Left lung (tissue), 14 donors: ENCODE measurements at places on chromosomes 4 and X.

GRCh38 chr4:112557676-112558411 is 41.9 kb upstream of the NEUROG2 start:
- DNase-seq: no peak

- DNase-seq: no peak
Observed at GRCh38 chr4:78155616-78156105, 98.5 kb downstream of the FRAS1 start.

DNA sequence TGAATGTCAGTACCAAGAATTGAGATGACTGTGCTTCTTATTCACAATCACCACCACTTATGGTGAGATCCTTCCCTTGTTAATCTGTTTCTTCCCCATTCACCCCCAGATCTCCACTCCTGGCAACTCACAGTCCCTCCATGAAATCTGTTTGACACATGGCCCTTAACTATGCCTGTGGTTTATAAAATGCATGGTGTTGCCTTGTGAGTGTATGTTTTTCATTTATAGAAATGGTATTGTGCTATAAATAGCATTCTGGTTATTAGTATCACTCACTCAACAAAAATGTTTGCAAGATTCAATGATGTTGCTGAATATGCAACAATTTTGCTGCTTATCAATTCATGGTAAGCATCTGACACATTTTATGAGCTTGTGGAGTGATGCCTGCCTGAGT is 131.0 kb downstream of the PRKX start:
- DNase-seq: no peak

GRCh38 chrX:25068340-25068739 is 52.6 kb upstream of the ARX start:
- DNase-seq: no peak

DNA sequence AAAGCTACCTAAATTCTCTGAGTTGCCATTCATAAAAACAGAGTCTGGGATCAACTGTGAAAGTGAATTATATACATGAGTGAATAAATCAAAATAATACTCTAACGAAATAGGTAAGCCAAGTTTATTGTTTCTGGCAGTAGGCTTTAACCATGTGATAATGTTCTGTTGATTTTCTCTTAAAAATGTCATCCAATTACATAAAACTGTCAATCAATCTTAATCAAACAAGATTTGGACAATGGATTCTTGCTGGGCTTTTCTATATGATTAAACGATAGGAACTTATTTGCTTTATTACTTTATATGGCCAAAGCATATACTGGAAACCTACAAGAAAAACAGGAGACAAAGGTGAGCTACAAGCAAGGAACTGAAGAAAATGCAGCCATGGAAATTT is 148.8 kb downstream of the INPP4B start:
- no peak for DNase-seq

DNA sequence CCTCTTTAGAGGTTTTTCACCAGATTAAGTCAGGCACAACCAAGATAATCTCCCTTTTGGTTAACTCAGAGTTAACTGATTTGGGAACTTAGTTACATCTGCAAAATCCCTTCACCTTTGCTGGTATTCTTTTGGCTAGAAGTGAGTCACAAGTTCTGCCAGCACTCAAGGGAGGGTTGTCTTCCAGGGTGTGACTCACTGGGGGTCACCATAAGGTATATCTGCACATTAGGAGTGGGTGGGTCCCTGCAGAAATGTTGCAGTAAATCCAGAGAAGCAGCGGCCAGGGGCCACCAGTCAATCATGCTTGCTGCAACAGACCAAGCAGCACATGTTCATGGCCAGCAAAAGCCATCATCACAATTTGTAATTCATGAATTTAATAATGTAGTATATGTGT is 59.8 kb upstream of the MAML3 start:
- no peak for DNase-seq

DNA sequence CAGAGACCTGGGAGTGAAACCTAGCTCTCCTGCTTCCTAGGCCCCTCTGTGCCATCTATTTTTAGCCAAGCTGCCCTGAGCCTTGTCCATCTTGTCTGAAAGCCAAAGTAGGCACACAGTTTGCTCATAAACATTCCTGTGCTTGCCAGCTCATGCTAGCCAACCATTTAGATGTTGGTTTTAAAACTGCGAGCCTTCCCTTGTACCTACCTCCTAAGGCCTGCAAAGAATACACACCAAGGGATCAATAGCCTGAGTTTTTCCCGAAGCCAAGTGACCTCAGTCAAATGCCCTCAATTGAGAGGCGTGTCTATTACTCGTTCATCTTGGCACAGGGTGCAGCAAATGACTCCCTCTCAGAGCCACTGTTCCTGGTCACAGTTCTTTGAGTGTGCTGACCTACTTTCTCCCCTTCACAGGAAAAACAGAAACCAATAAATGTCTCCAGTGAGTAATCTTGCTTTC is 48.5 kb downstream of the ZCCHC12 start:
- no peak for DNase-seq

GRCh38 chr4:53484911-53485657 is 106.2 kb downstream of the LNX1 start:
- DNase-seq: no peak

DNA sequence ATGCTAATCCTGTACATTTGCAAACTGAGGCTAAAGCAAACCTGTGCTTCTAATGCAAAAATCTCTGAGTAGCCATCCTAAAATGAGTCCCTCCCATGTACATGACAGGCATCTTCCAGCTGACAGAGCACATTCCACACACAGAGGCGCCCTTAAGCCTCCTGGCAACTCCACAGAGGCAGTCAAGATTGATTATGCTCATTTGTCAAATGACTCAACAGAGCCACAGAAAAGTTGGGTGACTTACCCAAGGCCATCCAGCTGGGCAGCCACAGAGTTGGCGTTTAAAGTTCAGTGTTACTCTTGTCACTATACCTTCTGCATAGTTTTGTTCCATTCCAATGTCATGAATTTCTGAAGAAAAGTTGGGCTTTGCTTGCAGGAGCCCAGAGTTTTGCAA is 394.6 kb upstream of the FGF13 start:
- DNase-seq: no peak

DNA sequence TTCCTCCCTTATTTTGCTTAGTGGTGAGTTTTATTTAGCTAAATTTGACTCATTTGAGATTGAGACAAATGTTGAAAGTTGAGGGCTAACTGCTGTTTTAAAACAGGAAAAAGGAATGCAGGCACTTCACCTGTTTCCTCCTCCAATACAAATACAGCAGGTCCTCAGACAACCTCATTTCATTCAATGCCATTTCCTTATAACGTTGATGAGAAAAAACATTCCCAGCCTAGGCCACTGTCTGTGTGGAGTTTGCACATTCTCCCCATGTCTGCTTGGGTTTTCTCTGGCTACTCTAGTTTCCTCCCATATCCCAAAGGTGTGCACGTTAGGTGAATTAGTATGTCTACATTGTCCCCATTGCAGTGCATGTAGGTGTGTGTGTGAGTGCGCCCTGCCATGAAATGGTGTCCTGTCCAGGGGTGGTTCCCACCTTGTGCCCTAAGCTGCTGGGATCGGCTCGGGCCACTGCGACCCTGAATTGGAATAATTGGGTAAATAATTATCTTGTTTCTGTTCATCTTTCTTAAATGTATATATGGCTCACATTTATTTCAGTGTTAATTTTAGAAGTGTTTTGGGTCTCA is 21.9 kb downstream of the SMAD1 start:
- DNase-seq: no peak

- DNase-seq: no peak
Observed at GRCh38 chrX:16101581-16101980, 21.8 kb upstream of the GRPR start.

GRCh38 chr4:137069473-137069872 is 462.8 kb downstream of the PCDH18 start:
- DNase-seq: no peak

DNA sequence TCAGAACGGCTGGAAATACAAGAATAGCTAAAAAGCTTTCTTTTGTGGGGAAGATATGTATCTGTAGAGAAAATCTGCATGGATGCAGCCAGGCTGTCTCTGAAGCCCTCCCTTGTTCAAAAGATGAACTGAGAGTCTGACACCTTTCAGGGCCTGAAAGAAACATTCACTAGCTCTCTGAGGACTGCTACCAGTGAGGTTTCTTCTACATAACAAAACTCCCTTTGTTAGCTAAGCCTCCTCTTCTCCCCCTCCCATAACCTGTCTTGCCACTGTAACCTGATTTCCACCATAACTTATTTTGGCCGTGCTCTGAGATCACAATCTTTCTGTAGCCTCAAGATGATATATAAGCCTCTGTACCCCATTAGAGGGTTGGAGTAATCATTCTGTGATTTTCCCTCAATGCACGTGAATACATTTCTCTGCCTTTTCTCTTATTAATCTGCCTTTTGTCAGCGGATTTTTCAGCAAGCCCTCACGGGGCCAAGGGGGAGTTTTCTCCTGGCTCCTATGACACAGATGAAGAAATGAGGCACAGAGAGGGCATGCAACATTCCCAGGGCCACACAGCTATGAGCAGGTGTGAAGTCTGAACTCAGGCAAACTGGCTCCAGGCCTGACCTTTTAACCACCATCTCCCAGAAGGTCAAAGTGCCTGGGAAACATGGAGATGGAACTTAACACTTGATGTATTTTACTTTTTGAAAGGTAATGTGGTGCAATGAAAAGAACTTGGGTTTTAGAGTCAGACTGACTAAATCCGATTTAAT is 161.6 kb upstream of the PRDX4 start:
- no peak for DNase-seq

- DNase-seq: peak; percentile 79
Observed at GRCh38 chrX:131812847-131813825, 210.0 kb upstream of the STK26 start.

GRCh38 chrX:74781507-74782034 is 143.7 kb downstream of the NEXMIF start:
- no peak for DNase-seq

GRCh38 chrX:96861661-96862060 is 22.0 kb upstream of the RPA4 start:
- no peak for DNase-seq

- no peak for DNase-seq
Observed at GRCh38 chr4:156781852-156782251, 189.7 kb downstream of the PDGFC start.

DNA sequence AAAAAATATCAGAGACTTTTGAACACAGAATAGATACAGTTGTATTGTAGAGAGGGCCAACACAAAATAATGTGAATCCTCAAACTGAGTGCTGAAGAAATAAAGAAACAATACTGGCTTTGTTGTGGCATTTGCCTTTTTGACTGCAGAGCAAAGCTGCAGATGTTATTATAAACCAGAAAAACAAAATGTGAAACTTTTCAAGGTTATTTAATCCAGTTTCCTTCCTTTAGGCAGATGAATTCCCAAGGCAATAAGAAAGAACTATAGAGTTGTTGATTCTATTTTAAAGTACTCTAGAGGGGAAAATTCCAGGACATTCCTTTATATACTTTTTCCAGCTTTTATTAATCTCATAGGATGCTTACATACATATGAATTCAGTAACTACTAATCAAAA is 186.8 kb downstream of the NDST4 start:
- no peak for DNase-seq

DNA sequence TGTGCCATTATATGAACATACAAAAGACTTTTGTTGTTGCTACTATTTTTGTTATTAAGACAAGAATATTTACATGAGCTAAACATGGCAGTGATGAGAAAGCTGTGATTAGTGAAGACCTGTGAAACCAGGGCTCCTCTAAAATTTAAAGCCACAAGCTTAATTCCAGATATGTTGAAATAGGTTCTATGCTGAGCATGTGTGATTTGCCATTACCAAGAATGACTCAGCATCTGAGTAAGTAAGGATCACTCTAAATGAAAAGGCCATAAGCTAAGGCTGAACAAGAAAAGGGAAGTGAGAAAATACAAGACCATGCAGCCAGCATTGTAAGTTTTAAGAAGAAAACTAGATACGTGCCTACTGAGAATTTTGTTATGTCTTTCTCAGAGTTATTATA is 75.9 kb upstream of the CAMK2D start:
- no peak for DNase-seq

DNA sequence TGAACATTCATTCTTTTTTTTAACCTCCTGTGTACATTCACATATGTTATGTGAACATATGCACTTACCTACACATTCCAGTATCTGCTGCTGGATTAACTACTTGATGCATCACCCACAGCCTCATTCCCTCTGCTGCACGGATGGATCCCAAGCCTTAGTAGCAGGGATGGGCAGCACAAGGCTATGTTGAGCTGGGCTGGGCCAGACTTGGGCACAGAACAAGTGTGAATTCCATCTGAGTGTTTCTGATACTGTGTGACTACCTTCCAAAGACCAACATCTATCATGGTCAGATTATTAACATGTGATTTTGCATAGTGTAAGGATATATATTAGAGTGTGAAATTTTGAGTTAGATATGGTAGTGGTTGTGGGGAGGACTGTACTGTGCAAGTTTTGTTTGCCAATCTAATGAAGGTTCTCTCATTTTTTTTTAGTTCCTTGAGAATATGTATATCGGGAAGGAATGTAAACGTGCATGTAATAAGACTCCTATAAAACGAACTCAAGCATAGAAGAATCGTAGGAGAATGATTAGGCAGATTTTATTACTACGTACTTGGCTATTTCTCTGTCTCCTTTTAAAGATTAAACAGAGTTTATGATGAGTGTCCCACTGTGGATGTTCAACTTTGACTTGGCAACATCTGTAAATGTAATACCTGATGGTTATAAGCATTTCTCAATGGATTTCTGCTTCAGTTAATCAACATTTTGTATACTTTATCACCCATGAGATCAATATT is 23.4 kb upstream of the STBD1 start:
- no peak for DNase-seq

- DNase-seq: no peak
Observed at GRCh38 chrX:103782640-103783039, 6.0 kb downstream of the PLP1 start.

DNA sequence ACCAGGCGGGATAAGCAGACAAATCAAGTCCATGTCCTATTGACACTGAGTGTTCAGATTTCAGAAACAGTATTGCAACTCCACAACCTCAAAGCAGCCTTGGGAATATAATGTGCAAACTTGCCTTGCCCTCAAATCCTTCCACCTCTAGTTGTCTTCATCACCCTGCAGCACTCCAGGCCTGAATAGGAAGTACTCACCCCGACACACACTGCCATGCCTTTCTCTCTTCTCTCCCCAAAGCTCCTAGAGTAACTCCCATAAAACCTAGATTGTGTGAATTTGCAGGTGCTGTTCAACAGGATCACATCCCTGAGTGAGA is 19.6 kb downstream of the ACSL1 start:
- no peak for DNase-seq

- DNase-seq: no peak
Observed at GRCh38 chr4:184232975-184233374, 15.3 kb upstream of the ENPP6 start.

DNA sequence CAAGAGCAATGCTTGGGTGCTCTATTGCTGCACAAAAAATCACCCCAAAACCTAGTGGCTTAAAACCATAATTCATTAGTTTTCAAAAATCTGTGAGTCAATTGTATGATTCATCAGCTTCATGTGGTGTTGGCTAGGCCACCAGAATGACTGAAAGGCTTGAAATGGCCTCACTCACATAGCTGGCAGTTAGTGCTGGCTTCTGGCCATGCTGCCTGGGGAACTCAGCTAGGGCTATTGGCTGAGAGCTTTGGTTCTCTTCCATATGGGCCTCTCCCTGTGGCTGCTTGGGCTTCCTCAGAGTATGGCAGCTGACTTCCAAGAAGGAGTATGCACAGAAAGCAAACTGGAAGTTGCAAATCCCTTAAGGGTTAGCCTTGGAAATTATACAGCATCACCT is 3.1 kb upstream of the MTMR1 start:
- no peak for DNase-seq
